Effector CD4-positive, alpha-beta T cell (primary cell): ENCODE measurements at places on chromosomes 12 and 14.

DNA sequence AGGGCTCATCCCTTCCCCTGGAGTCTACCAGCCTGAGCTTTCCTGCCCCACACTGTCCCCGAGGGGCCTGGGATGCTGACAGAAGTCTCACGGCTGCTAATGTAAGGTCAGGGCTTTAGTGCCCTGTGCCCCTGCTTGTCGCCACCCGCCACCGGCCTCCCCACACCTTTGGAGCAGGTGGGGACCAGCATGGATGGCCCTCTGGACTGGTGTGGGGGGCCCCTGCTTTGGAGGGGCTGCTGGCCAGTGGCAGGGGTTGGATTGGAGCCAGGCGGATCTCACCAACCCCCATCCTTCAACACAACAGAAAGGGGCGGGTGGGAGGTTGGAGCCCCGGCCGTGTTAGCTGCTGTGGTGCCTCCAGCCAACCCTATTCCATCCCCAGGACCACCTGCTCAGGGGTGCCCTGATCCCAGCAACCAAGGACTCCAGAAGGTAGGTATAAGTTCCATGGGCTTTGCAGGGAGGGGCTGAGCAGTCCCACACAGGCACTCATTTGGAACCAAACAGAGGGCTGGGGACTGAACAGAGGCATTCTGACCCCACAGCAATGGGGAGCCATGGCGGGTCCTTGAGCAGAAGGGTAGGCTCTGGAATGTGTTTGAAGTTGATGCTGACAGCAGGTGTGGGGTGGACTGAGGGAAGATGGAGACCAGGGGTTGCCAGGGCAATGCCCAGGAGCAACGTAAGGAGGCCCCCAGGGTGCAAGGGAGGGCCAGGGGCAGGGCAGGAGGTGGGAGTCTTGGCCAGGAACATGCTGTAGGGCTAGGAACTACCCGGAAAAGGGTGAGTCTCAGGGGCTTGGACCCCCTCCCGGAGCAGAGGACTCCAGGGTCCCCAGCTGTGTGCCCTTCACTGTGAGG, 145.1 kb upstream of the C14orf180 start:
- DNase-seq, result no peak

GRCh38 chr12:116456330-116457082, 102.7 kb upstream of the MAP1LC3B2 start:
- no peak for DNase-seq

DNA sequence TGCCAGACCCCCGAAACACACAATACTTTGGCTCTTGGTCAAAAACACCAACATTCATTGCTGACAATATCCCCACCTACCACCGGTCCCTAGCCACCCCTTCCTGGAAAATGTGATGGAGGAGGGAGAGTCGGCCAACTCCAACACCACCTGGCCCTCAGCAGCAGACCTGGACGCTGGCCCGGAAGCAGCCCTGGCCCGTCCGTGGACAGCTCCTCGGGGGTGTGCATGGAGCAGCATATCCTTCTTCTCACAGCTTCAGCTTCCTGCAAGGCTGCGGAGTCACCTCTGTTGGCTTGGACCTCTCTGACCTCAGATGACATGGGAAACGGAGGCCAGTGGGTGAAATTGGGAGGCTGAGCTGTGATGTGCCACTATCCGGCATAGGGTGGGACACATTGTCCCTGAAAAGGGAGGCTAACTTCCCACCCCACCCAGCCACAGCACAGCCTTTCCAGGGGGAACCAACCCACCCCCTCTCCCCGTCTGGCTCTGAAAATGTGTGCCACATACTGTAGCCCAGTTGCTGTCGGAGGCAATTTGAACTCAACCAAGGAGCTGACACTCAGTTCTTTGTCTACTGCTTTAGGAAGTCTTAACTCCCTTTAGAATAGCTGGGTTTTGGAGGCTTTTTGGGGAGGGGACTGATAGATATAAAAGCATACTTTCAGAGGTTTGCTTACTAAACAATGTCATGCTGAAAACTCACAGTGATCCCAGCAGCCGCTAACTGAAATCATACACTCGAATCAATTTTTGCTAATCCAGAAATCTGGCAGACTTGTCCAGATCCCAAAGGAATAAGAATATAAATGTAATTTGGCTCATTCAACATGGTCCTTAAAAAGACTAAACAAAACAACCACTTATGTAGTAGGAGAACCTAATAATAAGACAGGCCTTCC, 43.1 kb upstream of the LTA4H start:
- no peak for DNase-seq

- DNase-seq, result no peak
Observed at GRCh38 chr14:71452987-71453386, 479.2 kb upstream of the RGS6 start.

DNA sequence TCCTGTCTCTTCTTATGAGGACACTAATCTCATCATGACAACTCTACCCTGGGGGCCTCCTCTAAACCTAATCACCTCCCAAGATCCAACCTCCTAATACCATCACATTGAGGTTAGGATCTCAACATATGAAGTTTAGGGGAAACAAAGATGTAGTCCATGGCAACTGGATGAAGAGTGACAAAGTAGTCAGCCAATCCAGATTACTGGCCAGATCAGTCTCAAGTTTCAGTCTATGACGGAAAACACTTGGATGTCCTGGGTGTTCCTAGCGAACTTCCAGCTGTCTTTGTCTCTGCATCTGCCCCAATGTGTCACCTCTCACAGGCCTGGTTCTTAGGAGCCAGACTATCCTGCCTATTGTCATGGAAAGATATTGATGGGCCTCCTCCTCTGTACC, 630.8 kb downstream of the AACS start:
- DNase-seq, result no peak

DNA sequence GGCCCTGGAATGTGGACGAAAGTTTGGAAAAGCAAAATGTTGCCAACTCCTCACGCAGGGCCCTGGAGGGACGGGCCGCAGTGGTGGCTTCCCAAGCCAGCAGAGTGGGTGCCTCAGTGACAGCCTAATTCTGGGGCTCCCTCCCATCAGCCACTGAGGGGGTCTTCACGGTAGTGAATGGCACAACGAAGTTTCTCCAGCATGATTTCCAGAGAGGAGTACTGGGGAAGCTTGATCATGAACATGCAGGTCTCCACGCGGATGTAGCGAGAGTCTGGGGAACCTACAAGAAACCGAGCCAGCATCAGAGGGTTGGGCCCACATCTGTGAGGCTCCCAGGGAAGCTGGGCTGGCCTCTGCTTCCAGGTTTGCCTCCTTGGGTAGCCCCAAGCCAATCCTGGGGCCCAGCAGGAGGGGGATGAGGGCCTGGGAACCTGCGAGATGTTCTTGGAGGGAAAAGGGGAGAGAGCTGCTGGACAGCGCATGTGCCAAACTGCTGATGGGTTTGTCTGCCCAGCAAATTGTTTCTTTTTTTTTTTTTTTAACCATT, 37.0 kb downstream of the TRAFD1 start:
- DNase-seq, result no peak

DNA sequence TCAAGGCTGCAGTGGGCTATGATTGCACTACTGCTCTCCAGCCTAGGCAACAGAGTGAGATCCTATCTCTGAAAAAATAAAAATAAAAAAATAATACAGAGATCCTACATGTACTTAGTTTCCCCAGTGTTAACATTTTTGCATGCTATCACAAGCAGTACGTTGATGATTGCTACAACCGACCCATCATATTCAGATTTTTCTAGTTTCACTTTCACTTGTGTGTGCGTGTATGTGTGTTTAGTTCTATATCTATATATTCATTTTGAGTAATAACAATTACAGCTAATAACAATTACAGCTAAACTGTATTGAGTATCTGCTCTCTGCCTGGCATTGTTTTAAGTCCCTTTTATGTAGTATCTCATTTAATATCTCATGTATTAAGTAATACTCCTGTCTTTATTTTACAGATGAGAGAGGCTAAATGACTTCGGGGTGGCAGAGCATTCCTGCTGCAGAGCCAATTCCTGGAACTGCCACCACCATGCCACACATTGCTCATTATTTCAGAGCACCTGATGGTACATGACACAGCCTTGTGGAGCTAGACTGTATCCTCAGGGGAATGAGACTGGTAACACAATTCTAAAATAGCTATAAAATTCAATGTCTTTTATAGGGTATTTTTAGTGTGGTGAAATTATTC, 153.1 kb downstream of the BCAT1 start:
- DNase-seq, result no peak

GRCh38 chr14:28771168-28771567, 4.6 kb downstream of the FOXG1 start:
- DNase-seq, result no peak

GRCh38 chr14:76673261-76673660, 88.0 kb upstream of the VASH1 start:
- no peak for DNase-seq

DNA sequence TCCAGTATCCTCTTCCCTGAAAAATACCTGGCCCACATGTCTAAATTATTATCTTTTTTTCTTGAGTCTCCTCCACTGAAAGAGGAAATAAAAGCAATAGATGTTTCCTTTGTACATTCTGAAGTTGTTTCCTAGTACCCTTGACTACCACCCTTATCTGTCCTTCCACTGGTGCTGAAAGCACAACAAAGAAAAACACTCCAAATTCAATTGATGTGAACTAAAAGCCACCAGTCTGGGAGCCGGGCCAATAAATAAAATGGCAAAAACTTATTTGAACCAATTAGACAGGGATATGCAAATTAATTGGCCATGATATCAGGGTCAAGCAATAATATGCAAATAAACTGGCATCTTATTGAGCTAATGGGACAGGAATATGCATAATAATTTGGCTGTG, 330.5 kb downstream of the PAWR start:
- no peak for DNase-seq

- DNase-seq, result no peak
Observed at GRCh38 chr12:1692895-1693610, 2.2 kb downstream of the ADIPOR2 start.

DNA sequence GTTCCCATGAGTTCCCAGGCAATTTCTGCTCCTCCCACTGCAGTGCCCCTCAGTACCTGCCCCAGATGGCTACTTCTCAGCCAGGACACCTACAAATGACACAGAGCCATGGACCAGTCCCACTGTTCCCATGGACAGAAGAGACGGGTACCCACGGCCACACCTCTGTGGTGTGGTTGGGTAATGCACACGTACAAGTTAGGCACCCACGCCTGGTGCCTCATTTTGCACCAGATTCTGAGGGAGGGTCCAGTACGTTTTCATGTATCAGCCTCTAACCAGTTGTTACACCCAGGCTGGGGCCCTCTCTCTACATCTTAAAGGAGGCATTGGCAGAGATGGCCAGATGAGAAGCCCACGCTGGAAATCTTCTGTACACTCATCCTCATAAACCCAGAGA, 114.0 kb downstream of the DICER1 start:
- no peak for DNase-seq

- DNase-seq, result no peak
Observed at GRCh38 chr14:32696325-32697091, 242.2 kb upstream of the NPAS3 start.

GRCh38 chr12:73361156-73361863, 1089.1 kb downstream of the TRHDE start:
- DNase-seq, result no peak

GRCh38 chr14:59305836-59306555, 117.5 kb downstream of the DAAM1 start:
- no peak for DNase-seq

DNA sequence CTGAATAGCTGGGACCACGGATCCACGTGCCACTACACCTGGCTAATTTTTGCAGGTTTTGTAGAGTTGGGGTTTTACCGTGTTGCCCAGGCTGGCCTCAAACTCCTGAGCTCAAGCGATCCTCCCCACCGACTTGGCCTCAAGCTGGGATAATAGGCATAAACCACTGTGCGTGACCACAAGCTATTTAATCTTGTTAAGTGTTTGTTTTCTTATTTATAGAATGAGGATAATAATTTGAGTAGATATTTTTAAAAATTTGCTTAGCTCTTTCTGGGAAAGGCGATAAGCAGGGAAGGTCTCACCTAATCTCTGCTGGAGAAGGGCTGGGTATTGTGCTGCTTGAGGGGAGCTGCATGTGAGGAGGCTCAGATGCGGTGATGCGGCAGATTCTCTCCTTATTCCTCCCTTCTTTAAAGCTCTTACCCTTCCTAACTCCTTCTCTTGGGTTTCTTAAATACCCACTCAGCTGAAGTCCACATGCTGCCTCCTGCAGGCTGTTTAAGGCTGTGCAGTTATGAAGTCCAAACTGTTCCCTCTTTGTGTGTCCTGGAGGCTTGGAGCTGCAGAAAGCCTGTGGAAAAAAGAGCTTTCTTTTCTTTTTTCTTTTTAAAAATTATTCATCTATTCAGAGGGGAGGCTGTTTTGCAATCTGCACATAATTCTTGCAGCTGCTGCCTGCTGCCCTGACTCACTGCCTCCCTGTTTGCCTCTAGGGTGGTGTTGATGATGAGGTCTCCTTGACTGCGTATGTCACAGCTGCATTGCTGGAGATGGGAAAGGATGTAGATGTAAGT, 37.9 kb downstream of the A2ML1 start:
- peak; percentile 19 for DNase-seq

DNA sequence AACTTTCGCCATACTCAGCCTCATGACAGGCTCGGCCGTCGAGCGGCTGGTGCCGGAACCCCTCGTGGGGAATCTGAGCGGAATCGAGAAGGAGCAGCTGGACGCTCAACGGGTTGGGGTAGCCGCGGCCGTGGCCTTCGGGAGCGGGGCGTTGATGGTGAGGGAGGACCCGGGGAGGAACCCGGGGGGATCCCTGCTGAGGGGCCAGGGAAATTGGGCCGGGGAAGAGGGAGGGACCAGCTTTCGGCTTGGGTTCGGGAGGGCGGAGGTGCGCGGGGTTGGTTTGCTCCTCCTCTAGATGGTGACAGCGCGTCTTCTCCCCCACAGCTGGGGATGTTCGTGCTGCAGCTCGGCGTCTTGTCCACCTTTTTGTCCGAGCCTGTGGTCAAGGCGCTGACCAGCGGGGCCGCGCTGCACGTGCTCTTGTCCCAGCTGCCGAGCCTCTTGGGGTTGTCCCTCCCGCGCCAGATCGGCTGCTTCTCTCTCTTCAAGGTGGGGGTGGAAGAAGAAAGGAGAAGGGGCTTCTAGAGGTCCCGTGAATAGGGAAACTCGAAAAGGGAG, 9.8 kb downstream of the ARHGEF25 start:
- no peak for DNase-seq

DNA sequence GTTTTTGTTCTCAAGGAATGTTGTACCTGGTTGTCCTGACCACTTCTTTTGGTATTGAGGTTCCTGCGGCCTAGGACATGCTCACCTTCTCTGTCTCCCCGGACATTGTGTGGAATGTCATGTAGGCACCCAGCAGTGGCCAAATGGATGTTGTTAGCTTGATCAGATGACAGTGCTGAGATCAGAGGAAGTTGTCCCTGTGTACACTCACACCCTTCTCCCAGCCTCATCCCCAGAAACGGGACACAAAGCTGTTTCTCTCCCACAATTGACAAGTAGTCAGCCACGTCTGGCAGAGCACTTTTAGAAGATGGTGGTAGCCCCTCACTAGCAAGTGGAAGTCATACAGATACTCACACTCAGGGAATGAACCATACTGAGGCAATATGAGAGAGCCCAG, 3.0 kb downstream of the PLEKHH1 start:
- no peak for DNase-seq

DNA sequence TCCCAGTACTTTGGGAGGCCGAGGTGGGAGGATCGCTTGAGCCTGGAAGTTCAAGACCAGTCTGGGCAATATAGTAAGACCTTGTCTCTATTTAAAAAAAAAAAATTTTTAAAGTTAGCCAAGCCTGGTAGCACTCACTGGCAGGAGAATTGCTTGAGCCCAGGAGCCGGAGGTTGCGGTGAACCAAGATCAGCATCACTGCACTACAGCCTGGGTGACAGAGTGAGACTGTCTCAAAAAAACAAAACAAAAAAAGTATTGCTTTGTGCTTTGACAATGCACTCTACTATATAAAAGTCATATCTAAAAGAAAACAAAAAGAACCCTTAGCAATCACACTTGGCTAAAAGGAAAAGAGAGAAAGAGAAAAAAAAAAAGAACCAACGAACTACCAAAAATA, 26.8 kb downstream of the GNPTAB start:
- no peak for DNase-seq

GRCh38 chr12:13313886-13314285, 117.4 kb downstream of the EMP1 start:
- no peak for DNase-seq
